ENCODE measurements at places on chromosomes 4 and X.

GRCh38 chr4:63396269-63396668 is 1013.0 kb downstream of the TECRL start:
- no peak for DNase-seq

DNA sequence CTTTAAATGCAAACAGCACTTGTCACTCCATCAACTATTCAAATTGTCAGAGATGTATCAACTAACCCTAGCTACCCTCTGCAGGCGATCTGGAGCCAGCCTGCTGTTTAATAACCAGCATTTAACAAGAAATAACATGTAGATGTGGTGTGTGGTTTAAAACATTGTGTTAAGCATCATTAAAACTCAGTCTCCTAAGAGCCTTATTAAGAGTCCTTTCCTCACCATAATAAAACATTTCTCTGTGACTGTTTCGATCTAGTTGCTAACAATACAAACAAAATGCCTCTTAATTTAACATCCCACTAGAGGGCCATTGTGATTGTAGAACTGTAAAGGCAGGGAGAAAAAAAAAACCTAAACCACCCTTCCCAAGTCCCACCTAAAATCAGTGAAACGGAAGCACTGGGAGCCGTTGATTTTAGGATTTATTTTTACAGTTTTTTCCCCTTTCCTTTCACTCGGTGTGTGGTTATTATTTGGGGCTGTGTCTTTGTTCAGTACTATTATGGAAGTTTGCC is 708.6 kb downstream of the C4orf33 start:
- DNase-seq, result no peak

GRCh38 chrX:102957751-102958150 is 20.7 kb downstream of the RAB40AL start:
- no peak for DNase-seq

DNA sequence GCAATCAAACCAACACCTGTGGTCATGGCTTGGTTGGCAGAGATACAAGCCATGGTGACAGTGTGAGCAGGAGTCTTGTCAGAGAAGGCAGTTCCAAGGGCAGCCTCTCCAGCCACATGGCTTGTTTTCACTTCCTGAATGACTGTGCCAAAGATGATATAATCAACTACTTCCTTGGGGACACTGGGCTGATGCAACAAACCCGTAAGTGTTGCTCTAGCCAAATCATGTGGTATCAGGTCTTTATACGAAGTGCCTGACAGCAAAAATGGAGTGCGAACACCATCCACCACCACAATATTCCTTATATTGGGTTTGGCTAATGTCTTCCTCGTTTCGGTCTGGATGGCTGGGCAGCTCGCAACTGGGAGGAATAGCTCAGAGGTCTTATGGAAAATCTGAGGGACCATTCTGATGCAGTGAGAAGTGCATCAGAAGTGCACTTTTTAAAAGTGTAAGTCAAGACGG is 922.0 kb downstream of the NLGN4X start:
- DNase-seq, result peak; percentile 6

- no peak for DNase-seq
Measured at GRCh38 chrX:131741103-131741581, 197.3 kb downstream of the OR13H1 start.

GRCh38 chrX:15600049-15600448 is 711 bp downstream of the ACE2 start:
- no peak for DNase-seq

DNA sequence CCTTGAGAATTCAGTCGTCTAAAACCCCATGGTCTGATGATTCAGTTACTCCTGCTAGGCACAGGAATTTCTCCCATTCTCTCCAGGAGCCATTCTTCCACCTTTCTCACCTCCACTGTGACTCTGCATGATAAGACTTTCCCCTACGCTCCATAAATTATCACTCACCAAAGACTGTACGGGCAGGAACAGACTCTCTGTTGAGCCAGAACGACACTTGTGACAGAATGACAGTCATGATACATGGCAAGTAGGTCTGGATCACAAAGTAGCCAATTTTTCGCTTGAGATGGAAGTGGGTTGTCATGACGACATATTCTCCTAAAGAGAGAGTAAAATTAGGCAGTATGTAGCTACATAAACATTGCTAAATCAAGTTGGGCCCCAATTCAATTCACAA is 59.1 kb upstream of the MAGEA10 start:
- DNase-seq, result no peak

GRCh38 chr4:128501239-128501638 is 213.6 kb upstream of the PGRMC2 start:
- DNase-seq, result no peak

DNA sequence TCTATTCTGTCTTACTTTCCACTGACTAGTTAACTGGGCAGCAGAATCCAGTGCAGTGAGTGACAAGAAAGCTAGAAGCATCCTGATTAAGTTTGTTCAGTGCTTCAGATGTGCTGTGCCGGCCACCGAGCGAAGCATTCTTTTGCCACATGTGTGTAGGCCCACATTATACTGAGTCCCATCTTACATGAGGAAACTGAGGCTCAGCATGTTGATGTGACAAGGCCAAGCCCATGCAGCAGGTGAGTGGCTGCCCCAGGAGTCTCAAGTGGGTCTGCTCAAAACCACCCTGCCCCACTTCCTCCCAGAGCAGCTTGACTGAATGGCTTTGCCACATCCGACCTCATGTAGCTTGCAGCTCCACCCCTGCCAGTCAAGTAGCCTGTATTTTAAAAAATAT is 50.5 kb downstream of the RHOH start:
- DNase-seq, result no peak

All from G401 (cell line).